CD4-positive, alpha-beta T cell treated with Interferon gamma for 1 hour (primary cell): ENCODE measurements at places on chromosomes 6 and 20.

GRCh38 chr6:166618251-166618650 is 8.8 kb downstream of the RPS6KA2 start:
- no peak for DNase-seq

- DNase-seq = no peak
Measured at GRCh38 chr6:124536842-124537191, 425.4 kb upstream of the RNF217 start.

DNA sequence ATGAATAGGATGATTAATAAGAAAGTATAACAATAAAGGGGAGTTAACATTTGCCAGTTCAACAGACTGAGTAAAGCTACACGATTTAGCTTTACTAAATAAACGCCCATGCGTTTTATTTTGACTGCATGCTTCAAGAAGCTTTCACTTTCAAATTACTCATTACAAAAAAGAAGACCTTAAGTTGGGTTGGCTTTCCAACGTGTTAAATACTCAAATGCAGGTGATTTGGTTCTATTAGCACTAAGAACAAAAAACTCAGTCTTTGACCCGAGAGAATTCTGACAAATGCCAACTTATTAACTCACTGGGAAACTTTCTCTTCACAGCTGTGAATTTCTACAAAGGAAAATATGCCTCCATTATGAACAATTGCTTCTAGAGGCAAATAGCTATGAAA is 24.8 kb downstream of the RNF146 start:
- DNase-seq = no peak

DNA sequence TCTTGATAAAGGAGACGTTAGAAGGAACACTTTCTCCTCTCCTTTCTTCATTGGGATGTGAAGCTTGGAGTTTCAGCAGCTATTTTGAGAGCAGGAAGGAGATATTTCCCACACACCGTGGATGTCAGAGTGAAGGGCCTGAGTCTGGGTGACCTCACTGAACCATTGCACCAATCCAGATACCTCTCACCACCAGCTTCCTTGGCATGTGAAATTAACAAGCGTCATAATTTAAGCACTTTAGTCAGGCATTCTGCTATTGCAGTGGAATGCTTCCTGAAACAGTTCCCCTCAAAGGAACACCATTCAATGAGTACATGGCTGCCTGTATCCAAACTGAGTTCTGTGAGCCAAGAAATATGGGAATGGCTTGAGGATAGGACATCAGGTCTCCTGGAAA is 83.7 kb downstream of the CHMP4B start:
- DNase-seq = no peak

DNA sequence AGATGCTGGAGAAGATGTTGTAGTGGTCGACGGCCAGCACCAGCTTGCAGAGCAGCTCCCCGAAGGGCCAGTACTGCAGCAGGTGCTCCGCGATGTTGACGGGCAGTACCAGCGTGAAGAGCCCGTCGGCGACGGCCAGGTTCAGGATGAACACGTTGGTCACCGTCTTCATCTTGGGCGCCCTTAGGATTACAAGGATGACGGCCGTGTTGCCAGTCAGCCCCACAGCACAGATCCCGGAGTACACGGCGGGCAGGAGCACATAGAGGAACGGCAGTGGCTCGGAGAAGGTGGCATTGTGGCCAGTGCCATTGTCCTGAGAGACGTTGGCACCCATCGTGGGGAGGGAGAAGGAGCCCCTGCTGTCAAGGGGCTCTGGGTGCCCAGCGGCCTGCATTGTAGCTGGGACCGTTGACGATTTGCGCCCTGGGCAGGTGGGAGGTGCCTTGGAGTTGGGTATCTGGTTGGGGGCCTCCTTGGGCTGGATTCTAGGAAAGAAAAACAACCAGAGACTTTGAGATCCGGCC is 867 bp downstream of the NPBWR2 start:
- no peak for DNase-seq
